ENCODE measurements at places on chromosomes 11 and 22.

DNA sequence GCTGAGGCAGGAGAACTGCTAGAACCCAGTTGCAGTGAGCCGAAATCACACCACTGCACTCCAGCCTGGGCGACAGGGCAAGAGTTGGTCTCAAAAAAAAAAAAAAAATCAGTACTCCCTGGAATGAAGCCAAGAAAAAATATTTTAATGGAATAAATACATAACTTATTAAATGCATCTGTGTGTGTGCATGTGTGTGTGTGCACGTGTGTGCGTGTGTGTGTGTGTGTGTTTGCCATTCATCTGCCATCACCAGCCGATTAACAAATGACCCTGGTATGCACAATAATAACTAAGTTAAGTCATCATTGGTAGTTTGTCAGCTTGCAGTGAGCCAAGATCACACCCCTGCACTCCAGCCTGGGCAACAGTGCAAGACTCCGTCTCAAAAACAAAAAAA, 35.0 kb upstream of the SCGB1A1 start:
- DNase-seq: no peak

DNA sequence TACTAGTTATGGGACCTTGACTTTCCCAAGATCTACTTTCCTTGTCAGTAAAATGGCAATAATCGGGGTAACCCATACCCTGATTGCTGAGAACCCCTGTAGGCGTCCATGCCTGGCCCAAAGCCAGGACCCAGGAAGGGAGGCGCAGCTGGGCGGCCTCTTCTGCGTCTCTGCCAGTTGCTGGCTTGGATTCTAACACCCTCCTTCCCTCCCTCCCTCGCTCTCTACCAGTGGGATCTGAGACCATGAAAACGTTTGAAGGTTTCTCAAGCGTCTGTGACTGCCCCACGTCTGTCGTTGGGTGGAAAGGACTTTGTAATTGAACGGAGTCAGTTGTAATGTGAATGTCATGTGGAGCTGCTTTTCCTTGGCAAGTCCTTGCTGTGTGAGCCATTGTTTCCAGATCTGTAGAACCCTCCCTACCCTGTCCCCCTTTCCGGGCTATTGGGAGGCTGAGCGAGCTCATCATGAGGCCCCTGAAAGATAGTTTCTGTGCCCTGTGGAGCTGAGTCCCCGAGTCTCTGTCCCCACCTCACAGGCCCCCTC, 47.8 kb downstream of the PARVB start:
- DNase-seq: no peak

- peak; percentile 26 for DNase-seq
These were observed 30.7 kb upstream of the CLDN5 start for GRCh38 chr22:19554834-19555404.

GRCh38 chr22:26689513-26690301, 32.3 kb downstream of the MIAT start:
- DNase-seq: peak; percentile 23

DNA sequence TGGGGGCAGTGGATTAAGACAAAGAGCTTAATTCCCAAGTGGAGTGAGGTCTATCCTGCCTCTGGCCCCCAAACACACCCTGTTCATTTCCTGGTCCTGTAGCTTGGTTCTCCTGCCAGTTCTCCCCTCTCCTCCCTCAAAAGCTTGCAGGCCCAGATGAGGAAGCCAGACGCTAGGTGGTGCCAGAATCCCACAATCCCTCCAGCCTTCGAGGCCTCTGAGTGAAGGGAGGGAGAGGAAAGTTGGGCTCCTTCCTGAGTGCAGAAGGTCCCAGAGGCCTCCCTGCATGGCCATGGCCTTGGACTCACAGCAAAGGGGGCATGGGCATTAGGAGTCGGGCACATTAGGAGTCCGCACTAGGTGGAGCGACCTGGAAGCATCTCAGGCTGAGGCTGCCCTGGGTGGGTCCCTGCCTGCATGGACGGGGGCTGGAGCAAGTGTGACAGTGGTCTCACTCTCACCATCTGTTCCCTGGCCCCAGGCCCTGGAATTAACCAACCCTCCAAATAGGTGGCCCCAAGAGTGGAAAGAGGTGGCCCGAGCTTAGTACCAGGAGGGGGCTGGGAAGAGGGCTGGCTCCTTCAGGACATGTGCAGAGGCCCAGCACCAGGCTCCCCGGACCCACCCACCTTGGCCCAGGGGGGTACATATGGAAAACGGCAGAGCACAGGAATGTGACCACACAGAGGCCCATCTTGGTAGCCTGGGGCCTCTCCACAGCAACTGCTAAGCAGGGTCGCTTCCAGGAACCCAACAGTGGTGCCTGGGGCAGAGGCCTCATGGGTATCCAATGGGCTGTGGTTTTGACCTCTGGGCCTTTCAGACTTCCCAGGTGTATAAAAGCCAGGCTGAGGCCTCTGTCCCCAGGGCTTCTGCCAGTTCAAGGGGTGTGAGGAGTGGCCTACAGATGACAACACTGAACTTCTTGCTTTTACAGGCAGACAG, 5.2 kb downstream of the FXYD2 start:
- peak; percentile 55 for DNase-seq

DNA sequence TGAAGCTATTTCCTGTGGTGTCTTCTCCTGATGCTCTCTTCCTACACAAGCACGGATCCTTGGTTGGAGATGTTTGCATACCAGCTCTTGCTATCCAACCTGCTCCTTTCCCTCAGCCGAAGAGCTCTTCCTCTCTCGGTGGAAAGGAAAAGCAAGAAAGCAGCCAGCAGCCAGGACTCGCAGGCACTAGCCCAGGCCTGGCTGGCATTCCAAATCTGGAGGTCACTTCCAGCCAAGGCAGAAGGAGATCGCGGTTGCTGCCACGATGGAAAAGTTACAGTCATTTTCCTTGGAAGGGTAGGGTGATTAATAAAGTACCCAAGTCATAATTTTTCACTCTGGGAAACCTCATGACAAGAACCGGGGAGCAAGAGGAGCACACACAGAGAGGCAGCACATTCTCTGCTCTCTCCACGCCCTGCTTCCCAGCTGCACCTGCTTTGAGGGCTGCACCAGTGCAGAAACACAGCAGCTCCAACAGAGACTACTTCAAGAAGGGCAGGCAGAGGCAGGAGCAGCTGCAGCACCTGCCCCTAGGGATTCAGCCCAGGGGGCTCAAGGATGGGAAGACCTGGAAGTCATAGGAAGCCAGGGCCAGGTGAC, 399.3 kb downstream of the CADM1 start:
- DNase-seq: peak; percentile 17

- DNase-seq: peak; percentile 35
These were observed 607 bp downstream of the CCDC82 start for GRCh38 chr11:96388891-96389719.

DNA sequence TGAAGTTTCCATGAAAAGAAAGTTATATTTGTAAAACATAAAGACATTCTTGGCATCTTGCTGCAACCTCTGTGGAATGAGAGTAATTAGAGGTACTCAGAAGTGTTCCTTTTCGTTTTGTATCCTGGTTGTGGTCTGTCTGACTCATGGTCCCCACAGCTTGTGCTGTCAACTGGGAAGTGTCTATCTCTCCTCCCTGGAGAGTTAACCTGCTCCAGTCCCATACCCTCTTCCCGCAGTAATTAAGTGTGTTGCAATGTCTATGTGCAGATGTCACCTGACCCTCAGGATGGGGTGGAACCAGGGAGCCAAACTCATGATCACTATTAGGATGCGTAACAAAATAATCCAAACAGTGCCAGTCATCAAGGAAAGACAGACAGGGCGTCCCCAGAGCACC, 23.0 kb upstream of the ZDHHC13 start:
- no peak for DNase-seq

DNA sequence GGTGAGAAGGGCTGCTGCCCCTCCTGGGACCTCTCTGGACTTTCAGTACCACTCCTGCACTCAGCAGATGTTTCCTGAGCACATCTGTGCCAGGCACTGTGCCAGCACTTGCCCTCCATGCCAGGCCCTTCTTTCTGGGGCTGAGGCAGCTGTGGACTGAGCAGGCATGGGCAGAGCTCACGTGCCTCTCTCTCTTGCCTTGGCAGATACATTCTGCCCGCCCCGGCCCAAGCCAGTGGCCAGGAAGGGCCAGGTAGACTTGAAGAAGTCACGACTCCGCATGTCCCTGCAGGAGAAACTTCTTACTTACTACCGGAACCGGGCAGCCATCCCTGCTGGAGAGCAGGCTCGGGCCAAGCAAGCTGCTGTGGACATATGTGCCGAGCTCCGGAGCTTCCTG, 8.3 kb upstream of the ATF4 start:
- DNase-seq: no peak

DNA sequence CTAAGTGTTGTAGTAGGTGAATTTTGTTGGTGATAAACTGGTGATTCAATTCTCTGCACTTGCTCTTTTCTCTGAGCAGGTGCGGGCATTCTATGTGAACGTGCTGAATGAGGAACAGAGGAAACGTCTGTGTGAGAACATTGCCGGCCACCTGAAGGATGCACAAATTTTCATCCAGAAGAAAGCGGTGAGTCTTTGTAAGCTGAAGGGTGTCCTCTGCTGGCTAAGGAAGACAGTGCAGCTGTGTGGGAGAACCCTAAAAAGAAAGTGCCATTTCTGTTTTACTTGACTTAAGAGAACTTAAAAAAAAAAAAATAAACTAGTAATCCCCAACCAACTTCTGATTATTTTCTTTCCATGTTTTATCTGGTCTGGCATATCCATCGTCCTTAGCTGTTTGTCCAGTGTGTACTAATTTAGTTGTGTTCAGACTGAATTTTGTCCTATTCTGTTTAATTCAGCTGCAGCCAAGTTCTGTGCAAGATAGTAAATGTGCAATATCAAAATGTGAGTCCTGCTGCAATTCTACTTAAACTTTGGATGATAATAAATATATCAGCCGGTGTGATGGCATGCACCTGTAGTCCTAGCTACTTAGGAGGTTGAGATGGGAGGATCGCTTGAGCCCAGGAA, 29.6 kb downstream of the CAT start:
- no peak for DNase-seq

DNA sequence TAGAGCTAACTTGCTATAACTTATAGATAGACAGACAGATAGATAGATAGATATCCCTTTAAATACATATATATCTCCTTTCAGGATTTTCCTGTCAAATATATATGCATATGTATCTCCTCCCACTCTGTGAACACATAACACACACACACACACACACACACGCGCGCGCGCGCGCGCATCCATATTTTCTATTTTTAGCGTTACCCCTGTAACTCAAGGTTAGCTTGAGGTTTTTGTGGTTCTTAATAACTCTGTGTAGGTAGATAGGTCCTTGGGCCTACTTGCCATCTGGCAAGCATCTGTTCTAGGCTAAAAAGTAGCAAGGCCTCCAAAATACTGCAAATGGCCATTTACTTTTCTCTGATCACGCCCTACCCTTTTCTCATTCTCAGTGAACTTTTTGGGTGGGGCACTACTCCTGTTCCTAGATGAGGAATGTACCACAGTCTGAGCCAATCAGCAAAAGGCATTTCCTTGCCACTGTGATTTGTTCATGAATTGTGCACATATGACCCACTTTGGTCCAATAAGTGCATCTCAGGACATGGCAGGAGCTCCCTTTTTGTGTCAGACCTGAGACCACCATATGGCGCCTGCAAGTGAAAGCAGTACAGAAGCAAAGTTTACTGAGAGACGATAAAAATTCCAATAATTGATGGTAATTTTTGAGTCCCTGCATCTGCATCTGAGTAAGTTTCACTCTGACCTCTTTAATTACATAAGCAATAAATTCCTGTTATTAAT, 740.5 kb upstream of the API5 start:
- DNase-seq: peak; percentile 72

DNA sequence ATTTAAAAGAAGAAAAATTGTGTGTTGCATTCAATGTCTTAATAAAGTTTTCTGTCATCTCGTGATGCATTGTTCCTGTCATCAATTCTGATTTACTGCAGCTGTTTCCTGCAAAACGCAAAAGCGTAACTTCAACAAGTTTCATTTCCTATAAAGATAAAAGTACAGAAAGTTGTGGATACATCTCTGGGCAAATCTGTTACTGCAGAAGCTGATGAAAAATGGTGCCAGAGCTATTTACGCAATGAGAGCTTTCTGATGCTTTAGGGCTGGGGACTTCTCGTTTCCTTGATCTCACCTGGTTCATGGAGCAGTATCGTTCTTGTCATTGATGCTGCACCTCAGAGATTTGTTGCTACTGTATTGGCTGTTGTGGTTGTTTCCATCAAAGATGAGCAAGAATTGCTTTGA, 15.5 kb upstream of the MS4A12 start:
- no peak for DNase-seq

GRCh38 chr11:93248602-93249001, 50.8 kb upstream of the SLC36A4 start:
- DNase-seq: no peak

GRCh38 chr11:4090258-4090657, 4.3 kb upstream of the RRM1 start:
- no peak for DNase-seq

GRCh38 chr22:19434401-19434800, 2.1 kb downstream of the MRPL40 start:
- no peak for DNase-seq

- DNase-seq: no peak
These were observed 41.3 kb upstream of the SLN start for GRCh38 chr11:107752949-107753822.

GRCh38 chr11:69442012-69442806, 39.3 kb upstream of the LINC01488 start:
- no peak for DNase-seq

DNA sequence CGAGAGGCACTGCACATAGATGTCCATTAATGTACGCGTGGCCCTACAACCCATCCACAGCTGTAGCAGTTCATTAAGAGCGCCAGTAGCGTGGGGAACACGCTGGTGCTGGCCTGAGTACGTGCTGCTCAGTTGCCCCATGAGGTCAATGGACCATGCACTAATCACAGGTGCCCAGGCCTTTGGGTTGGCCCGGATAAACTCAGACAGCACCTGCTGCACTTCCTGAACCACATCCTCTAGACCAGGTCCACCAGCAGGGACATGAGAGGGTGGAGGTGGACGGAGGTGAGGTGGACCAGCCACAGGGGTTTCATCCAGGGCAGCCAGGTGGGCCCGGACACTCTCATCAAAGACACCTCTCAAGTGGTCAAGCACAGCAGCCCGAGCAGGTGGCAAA, 3.1 kb upstream of the GANAB start:
- no peak for DNase-seq

- peak; percentile 96 for DNase-seq
These were observed 103.2 kb downstream of the ZBTB16 start for GRCh38 chr11:114162719-114163123.

DNA sequence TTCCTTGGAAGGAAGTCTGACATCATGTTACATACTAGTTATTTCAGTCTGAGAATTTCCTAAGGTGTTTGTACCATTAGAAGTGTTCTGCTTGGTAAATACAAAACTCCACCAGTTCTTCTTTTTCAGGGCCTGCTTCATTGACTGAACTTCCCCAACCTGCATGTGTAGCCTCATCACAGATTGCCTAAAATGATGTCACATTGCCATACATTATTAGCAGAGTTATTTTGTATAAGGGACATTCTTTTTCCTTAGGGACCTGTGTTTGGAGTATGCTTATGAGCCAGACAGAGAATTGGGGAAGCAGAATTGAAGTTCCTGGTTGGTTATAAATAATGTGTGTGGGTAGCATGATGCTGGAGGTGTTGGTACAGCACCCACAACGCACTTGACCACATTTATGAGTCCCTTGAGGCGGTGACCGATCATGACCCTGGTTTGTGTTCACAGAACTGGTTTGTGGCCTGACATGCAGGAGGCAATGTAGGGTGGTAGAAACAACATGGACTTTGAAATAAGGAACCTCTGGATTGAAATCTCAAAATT, 16.4 kb upstream of the MMP7 start:
- DNase-seq: no peak

All from cerebellar cortex (tissue), 1 donor.